Cardiac muscle cell (in vitro differentiated cells and primary cell): ENCODE measurements at places on chromosomes 5 and 9. TPM values are rescaled to one million over a fixed set of nuclear protein-coding genes. Genes with fewer than 3 reads are reported as not detected.

Gene SPINK4
- 5.7 and 6.9 TPM in 2 replicates for polyA plus RNA-seq

DNA sequence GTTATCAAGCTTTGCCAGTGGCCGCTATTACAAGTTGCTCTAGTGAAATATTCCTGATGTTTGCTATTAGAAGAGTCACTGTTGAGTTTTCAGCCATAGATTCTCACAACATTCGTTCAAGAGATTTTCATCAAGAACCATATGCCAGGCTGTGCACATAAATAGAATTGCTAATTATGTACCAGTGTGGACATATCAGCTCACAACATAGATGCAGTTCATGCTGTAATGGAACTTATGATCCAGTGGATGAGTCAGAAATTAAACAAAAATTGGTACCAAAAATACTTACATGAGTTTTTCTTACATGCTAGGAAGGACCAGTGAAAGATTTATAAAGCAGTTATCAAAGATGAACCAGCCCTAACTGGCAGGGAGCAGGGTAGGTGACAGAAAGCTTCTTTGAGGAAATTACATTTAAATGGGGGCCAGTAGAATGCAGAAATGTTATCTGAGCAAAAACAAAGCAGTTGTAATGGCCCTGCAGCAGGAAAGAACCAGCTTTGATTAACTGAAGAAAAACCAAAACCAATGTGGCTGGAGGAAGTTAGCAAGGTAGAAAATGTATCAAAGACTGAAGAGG is 404.2 kb downstream of the DNAH5 start:
- DNase-seq = no peak

Gene DDX4
- 0.34 TPM in 1 of 2 replicates, not detected in the other for polyA plus RNA-seq

- no peak for DNase-seq
These were observed 60.0 kb downstream of the SGCD start for GRCh38 chr5:156386976-156387375.

Gene PCDHB16
- 1.6 and 2.7 TPM in 2 replicates for polyA plus RNA-seq

DNA sequence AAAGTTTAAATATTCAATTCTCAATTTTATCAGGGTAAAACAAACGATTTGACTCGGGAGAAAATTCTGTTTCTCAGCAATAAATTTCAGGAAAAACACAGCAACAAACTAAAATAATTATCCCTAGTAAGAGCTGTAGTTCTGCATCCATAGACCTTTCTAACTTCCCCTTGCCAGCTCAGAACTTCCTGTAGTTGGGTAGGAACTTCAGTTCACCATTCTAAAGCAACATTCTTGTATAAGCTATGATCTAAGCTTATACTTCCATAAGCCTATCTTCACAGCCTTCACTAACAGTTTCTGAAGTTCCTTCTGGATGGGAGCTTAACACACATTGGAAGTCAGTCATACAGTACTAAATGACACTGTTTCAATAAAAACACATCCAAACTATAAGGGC is 96.6 kb downstream of the UBAP2 start:
- DNase-seq = no peak

DNA sequence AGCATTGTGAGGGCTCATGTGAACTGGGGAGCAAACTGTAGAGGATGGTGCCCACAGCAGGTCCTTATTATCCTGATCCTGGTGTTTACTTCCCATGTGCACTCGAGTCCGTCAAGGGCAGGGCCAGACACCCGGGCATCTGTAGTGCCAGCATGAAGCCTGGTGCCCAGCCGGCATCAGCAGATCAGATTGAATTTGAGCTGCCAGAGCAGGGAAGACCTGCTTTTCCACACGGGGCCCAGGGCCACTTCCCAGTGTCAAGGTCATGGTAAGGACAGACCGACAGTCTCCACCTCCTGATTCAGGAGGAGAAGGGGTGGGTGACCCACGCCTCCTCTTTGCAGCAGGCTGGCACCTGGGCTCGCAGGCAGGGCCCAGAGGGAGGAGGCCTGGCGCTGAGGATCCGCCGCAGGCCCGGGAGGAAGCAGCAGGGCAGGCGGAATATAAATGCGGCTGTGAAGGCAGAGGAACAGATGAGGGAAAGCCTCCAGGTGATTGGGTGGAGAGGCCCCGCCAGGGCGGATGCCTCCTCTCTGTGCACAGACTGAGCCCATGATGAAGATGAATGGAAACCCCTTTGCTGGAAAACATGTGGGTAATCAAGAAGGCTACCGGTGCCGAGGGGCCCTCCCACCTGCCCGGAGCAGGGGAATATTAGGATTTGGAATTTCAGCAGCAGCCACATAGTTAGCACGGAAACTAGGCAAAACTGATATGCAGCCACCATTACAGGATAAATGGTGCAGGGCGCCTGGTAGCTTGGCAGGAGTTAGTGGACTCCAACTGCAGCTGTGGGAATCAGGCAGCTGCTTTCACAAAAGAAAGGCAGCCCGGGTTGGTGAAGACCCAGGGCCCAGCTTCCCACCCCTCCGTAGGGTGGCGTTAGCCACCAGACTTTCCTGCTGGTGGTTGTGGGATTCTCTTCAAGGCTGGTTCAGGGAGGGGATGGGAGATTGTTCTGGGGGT is 114.9 kb downstream of the GAPVD1 start:
- DNase-seq = no peak

Gene SLC27A6
- polyA plus RNA-seq = 53.8 and 91.0 TPM in 2 replicates

Gene ANKRD34B
- polyA plus RNA-seq = 0.05 TPM in 1 of 2 replicates, not detected in the other

Gene EDIL3
- polyA plus RNA-seq = 7.2 and 10.1 TPM in 2 replicates

DNA sequence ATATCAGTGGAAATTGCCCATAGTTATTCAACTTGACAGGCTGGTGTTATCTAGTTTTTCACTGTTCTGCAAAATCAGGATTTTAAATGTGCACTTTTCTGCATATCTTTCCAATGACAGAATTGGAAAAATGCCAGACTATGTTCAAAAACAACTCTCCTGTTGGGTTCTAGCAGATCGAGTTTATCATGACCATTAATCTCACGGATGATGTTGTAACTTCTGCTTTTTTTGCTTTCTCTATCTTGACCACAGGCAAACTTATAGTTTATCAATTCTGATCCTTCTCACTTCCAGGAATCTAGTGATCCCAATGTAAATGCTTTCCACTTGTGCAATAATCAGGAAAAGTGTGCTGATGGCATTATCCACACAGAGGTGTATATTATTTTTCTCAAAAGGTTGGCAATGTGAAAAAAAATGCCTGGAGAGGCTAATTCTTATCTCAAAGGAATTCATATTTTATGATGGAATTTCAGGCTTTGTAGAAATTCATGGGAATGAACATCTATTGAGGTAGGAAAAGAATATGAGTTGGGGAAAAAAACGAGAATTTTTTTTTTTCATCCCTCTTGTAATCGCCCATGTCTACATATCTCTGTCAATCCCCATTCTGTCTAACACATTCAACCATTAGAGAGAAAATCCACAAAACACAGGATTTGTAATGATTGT is 73.6 kb upstream of the DAB2 start:
- no peak for DNase-seq

- DNase-seq = no peak
These were observed 4.6 kb upstream of the SMIM32 start for GRCh38 chr5:136197462-136198142.

Gene IL13
- polyA plus RNA-seq = not detected in 2 replicates

- no peak for DNase-seq
These were observed 77.8 kb upstream of the CCDC112 start for GRCh38 chr5:115374057-115374775.

GRCh38 chr5:67182301-67182790 is 14.3 kb downstream of the CD180 start:
- peak; percentile 17 for DNase-seq

Gene ARID3C
- polyA plus RNA-seq = 1.4 TPM in 1 of 2 replicates, not detected in the other

GRCh38 chr5:65209341-65209740 is 272.4 kb downstream of the ADAMTS6 start:
- DNase-seq = peak; percentile 59

Gene LCN15
- polyA plus RNA-seq = 0.17 TPM in 1 of 2 replicates, not detected in the other

Gene PCDHB8
- polyA plus RNA-seq = 6.2 and 8.7 TPM in 2 replicates

GRCh38 chr5:177478711-177479646 is 5.5 kb upstream of the DBN1 start:
- DNase-seq = peak; percentile 93

DNA sequence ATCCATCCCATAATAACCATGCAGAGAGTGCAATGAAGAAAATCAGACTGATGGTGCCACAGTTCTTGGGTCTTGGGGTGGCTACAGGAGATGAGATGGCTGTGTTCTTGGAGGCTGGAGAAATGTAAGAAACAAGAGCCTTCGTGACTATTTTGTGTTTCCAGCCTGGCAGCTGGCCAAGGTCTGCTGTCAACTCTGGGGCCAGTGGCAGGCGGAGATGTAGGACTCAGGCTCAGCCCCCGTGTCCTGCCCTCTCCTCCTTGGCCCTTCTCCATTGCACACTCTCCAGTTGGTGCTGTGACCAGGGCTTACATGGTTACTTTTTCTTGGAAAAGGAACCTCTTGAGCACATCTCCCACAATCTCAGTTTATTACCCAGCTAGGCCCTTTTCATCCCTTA is 235.4 kb downstream of the DMRT2 start:
- DNase-seq = no peak

Gene NREP
- 981 and 1,191 TPM in 2 replicates for polyA plus RNA-seq

- DNase-seq = no peak
These were observed 250.9 kb downstream of the SEMA5A start for GRCh38 chr5:9294793-9295465.

DNA sequence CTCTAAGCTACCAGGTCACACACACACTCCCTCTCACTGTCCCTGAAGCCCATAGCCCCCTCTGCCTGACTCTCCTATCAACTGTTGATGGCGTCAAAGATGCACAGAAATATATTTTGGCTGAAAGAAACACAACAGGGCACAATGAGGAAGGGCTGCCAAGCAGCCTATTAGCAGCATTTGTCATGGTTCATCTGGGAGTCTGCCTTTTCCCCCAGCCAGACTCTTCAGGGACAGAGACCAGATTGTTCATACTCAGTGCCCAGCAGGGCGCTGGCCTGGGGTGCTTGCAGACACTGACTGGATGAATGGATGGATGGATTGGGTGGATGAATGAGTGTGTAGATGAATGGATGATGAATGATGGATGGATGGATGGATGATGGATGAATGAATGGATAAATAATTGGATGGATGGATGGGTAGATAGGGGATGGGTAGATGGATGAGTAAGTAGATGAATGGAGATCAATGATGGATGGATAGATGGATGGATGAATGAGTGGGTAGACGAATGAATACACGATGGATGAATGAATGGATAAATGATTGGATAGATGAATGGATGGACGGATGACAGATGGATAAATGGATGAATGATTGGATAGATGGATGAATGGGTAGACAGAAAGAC is 90.5 kb downstream of the ADAMTS2 start:
- DNase-seq = no peak

DNA sequence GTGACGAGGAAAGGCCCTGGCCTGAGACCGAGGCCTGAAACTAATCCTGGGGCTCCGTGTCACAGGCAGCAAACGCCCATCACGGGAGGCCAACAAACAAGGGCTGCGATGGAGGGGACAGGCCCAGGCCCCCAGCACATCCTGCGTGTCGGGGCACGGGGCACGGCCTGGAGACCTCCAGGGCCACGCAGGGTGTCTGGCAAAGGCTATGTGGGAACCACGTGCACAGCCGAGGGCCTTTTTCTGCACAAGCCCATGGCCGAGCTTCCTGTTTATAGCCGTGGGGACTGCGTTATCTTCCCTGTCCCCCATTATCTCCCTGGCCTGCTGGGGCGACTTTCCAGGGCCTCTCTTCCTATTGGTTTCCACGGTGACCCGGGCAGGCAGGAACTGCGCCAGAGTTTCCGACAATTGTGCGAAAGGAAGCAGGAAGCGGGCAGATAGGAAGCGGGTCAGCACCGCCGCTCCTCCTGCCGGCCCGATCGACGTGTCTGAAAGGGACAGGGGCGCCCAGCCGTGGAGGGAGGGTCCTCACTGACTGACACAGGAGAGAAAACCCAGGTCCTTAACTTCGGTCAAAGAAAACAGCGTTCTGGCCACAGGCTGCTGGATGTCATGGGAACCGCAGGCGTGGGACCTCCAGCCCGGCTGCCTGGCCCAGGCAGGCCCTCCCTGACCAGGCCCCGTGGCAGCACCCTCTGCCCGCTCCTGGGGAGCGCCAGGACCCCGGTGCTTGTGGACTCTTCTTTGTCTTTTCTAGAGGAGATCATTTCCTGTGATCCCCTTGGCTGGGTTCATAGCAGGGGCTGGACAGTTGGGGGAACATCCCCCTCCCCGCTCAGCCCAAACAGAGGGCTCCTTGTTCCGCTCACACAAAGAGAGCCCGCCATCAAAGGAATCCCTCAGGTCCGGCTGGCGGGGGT is 29.1 kb upstream of the SEC16A start:
- DNase-seq = no peak

Gene TAF1L
- not detected in 2 replicates for polyA plus RNA-seq

GRCh38 chr5:78005021-78005785 is 229.1 kb upstream of the TBCA start:
- no peak for DNase-seq

Gene IL4
- not detected in 2 replicates for polyA plus RNA-seq

GRCh38 chr9:123716339-123716945 is 213.5 kb downstream of the DENND1A start:
- no peak for DNase-seq

- no peak for DNase-seq
These were observed 13.4 kb upstream of the ZDHHC21 start for GRCh38 chr9:14706530-14707140.

Gene PDLIM4
- 32.7 and 59.9 TPM in 2 replicates for polyA plus RNA-seq

GRCh38 chr5:17411436-17412402 is 86.3 kb upstream of the TAF11L2 start:
- DNase-seq = peak; percentile 58

Gene PALM2AKAP2
- polyA plus RNA-seq = 55.1 and 71.7 TPM in 2 replicates

- peak; percentile 85 for DNase-seq
These were observed 56.1 kb downstream of the MEF2C start for GRCh38 chr5:88826646-88827585.

Gene DNAI1
- 1.7 and 2.2 TPM in 2 replicates for polyA plus RNA-seq

DNA sequence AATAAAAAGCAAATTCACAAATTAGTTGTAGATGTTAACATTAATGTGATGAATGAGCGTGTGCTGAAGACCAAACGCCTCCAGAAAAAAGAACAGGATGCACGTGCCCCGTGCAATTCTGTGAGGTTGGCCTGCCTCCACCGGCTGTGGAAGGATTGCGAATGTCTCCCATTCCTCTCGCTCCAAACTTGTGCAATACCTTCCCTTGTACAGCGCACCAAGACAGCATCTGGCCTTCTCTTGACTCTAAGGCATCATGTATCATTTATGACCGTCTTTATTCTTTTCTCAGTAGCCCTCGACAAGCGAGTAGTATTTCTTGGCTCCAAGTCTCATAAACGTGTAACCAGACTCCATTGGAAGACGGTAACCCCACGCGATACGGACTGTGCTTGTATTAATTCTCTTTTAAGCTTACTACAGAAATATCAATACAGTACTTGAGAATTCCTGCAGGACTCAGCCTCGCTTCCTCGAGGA is 1.5 kb upstream of the TESK1 start:
- DNase-seq = no peak

Gene PCDHGB3
- polyA plus RNA-seq = 0.27 TPM in 1 of 2 replicates, not detected in the other

- DNase-seq = no peak
These were observed 1137.4 kb upstream of the CDH18 start for GRCh38 chr5:21125238-21125983.

Gene OLFML2A
- polyA plus RNA-seq = 2.6 and 3.4 TPM in 2 replicates

DNA sequence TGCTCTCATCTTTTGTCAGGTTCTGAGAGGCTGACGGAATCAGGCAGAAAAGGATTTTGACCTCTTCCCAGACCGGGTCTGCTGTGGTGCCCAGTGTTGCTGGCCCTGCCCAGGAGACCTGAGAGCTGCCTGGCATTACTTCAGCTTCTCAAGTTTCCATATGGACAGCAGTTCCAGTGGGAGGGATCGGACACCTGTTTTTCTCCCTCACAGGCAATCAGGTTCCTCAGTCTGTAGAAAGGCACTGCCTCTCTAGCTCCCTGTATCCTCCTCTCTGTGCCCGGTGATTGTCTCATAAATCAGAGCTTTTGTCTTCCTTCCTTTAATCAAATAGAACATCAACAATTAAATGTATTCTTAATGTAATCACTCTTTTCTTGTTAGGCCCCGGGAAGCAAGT is 198.7 kb downstream of the SEMA6A start:
- no peak for DNase-seq

Gene SHISAL2B
- polyA plus RNA-seq = 0.36 and 1.6 TPM in 2 replicates
